Ureter (tissue), 1 donor: ENCODE measurements at places on chromosomes 2 and 18.
A peak's percentile ranks its signal among the peaks of the same experiment; 100 is the strongest.

GRCh38 chr2:105746177-105747080 lies 1.7 kb downstream of the NCK2 start:
- DNase-seq = peak; percentile 69

DNA sequence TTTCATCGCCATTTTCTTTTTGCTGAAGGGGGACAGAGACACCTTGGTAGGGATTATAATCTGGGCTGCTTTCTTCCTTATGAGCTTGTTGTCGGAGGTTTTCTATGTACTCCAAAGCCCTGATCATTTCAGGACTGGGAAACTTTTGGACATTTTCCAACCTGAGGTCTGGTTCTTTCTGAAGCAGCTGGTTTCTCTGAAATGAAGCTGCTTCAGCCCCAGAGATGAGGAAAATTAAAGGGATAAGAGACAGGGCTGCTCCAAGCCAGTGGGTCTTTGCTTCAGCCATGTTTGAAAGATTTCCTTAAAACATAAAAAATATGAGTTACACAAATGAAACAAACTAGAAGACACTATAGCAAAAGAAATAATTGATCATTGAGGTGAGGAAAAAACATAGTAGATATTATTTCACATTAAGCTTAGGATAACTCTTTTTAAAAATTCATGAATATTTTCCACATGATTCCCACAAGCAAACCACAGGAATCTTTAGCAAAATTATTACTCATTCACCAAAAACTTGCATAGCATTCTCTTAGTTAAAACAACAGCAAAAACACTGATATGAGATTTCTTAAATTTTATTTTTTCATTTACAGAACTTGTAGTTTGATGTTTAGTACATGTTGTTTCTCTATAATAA lies 3.0 kb downstream of the SCG2 start:
- no peak for DNase-seq

DNA sequence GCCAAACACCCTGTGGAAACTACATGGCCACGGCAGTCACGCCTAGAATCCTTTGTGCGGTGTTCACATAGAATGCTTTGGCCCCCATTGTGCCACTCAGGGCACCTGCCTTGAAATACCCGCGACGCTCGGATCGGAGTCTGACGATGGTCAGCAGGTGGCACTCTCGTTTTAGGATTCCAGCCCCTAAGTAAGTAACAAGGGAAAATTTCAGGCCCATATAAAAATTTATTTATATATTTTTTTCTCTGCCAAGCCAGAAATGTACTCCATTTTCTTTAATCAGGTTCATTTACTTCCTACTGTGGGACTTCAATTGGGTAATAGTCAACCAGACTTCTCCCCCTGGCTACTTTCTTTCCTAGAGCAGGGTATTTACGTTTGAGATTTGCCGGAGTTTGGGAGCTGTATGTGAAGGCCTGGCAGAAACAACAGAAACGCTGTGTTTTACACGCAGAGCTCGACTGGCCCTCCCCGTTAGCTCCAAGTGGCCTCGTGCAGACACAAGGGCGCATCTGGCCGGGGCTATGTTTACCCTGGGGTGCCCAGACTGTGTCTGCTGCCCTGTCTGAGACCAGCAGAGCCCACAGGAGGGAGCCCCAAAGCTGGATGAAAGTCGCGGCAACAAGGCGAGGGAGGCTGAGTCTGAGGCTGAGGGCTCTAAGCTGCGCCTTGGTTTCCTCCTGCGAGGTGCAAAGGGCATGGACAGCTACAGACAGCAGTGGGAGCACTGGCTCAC lies 41.6 kb downstream of the LRRC30 start:
- DNase-seq = peak; percentile 67

DNA sequence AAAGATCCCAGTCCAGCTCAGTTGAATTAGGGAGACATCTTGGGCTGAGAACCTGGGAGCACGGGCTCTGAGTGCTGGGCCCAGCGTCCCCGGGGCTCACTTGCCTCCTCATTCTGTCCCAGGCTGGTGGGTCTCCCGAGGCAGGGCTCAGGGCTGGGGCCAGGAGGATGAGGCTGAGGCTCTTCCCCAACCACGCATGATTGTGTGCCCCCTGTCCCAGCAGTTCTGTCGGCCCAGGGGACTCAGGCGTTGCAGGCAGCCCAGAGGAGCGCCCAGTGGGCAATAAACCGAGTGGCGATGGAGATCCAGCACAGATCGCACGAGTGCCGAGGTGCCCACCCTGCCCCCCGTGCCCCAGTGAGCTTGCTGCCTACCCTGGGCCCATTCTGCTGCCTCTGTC lies 910 bp downstream of the PRSS56 start:
- DNase-seq = no peak

DNA sequence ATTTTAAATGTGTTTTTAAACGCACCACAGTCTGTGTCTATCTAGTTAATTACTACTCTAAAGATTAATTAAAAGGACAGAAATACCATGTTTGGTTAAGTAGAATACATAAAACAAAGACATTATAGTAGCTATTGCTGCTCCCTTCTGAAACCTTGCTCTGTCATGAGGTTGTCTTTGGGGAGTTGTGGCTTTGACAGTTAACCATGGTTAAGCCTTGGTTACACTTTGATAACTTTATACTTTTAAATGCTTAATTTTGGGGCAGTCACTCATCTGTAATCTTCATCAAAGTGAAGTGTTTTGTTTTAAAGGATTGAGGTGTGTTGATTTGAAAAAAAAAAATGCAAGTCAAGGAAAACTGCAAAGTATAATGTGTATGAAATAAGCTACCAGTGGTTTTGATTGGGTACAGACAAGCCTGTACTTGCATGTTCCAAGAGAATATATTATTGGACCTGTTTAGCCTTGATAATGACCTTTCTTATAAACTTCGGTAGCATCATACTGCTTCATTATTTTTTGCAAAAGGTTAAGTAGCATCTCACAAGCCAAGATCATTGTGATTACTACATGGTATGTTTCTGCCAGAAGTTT lies 29.8 kb upstream of the TBR1 start:
- DNase-seq = no peak

DNA sequence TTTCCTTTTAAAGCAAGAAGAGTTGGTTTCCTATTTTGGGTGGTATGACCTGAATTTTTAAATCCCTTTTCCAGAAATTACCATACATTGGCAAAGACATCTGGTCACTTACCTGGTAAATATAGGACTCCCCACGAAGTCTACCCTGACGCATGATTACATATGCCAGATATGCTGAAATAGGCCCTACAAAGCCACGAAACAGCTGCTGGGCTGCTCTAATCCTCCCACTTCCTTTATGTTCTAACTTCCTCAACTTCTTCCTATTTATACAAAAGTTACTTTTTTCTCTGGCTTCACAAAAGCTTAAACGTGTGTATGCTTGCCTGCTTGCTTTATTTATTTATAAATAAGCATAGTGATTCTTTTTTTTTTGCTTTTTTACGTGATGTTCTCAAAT lies 186.0 kb upstream of the EPHA4 start:
- no peak for DNase-seq

DNA sequence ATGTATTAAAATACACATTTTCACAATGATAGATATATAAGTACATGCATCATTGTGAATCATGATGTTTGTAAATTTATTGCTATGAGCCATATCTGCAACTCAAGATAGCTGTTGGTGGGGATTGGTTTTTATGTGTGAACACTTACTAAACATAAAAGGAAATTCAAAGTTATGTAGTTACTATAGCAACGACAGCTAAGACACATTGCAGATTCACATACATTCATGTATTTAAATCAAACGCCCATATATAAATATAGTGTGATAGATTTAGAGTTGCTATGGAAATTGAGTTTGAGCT lies 65.6 kb downstream of the MAPRE2 start:
- DNase-seq = no peak

GRCh38 chr18:76064998-76065397 lies 430.0 kb downstream of the ZNF516 start:
- no peak for DNase-seq

DNA sequence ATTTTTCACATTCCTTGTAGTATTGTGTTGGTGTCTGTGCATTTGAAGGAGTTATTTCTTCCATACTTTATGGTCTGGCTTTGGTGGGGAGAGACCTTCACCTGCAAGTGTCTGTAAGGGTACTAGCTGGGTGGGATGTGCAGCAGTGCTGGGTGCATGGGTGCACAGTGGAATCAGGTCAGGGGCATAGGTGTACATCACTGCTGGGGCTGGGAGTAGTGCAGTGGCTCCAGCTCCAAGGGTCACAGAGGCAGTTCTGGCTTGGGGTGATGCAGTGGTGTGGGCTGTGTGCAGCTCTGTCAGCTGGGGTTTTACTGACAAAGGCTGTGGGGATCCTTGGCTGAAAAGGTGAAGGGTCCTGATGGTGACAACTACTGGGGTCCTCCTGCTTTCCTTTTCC lies 44.8 kb downstream of the CCDC148 start:
- no peak for DNase-seq

GRCh38 chr2:165953306-165953654 lies 296 bp downstream of the TTC21B start:
- no peak for DNase-seq

- no peak for DNase-seq
Observed at GRCh38 chr18:34039201-34039600, 185.5 kb downstream of the NOL4 start.

GRCh38 chr18:56115071-56116015 lies 523.0 kb downstream of the TXNL1 start:
- no peak for DNase-seq

- DNase-seq = no peak
Observed at GRCh38 chr2:152499896-152500735, 165.1 kb downstream of the FMNL2 start.

DNA sequence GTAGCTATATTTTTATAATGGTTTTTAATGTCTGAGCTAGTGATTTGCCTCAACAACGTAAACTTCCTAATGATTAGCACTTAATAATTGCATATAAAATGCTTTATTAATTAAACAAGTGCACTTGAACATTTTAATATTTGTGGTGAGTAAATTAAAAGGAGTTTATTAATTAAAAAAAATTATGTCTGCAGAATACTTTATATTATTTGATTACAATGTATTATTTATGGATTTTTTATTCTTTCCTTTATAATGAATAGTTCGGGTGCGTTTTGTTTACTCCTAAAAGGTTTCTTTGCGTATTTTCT lies 2.3 kb downstream of the HOXD8 start:
- no peak for DNase-seq

DNA sequence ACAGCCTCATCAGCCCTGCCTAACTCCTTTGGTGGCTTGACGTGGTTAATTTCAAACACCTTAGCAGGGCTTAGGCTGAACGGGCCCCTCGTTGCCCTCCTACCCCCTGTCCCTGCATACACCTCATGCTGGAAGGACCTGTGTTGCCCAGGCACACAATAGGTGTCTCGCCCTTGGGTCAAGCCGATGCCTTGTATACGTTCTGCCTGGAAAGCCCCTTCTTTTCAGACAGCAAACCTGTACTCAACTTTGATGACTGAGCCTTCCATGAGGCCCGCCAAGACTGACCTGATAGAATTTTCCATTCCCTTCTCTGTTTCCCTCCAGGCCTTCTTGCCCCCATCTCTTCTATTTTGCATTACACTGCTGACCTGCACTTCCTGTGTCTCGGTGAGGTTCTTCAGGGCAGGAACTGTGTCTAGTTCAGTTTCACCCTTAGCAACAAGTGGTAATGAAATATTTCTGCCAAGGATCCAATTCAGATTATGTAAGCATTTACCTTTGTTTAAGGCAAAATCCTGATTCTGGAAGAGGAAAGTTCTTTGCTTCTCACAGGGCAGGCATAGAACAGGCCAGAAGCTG lies 7.9 kb downstream of the GREB1 start:
- no peak for DNase-seq

GRCh38 chr2:235930701-235931100 lies 237.5 kb downstream of the GBX2 start:
- no peak for DNase-seq

- DNase-seq = no peak
Observed at GRCh38 chr2:216317831-216318520, 54.3 kb downstream of the MARCHF4 start.

- no peak for DNase-seq
Observed at GRCh38 chr2:47034973-47035609, 119.5 kb upstream of the MCFD2 start.

- no peak for DNase-seq
Observed at GRCh38 chr2:18855027-18855426, 265.7 kb upstream of the NT5C1B start.

- no peak for DNase-seq
Observed at GRCh38 chr2:120596990-120597594, 138.6 kb upstream of the GLI2 start.

GRCh38 chr2:55355451-55355850 lies 64.2 kb downstream of the CCDC88A start:
- DNase-seq = no peak
